ENCODE measurements at places on chromosomes 2 and 18.

DNA sequence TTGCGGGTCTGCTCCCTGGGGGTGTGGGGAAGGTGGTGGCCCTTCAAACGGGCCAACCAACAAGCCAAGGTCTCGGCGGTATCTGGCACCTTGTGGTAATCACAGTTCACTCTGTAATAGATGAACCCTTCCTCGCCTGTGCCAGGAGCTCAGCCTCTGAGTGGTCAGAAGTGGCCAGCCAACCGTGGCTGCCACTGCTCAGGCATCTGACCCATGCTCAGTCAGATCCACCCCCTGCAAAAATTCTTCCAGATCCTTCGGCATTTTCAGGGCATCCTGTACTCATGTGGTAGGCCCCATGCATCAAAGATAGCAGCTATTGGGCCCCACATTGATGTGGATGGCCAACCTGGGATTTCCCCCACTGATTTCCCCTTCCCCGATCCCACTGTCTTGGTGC, 39.6 kb upstream of the SERPINE2 start:
- DNase-seq = no peak

- DNase-seq = peak; percentile 75
Measured at GRCh38 chr18:4106407-4107033, 348.6 kb downstream of the DLGAP1 start.

- DNase-seq = no peak
Measured at GRCh38 chr2:18404708-18405107, 155.7 kb downstream of the RDH14 start.

DNA sequence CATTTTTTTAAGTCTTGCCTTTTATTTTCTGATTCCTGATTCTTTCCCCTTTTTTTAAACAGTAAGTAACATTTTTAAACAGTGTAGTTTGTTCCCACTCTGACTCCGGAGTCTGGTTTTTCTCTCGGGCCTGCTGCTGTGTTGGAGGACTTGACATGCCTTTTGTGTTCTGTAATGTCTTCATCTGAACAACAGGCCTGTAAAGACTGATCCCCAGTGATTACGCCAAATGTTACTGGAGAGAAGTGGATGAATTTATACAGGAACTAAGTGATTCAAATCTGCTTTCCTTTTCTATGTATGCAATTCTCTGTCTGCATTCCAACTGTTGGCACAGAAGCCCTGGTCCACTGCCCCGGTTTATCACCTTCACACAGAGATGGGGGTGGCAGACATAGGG, 54.3 kb upstream of the RMDN2 start:
- peak; percentile 28 for DNase-seq

DNA sequence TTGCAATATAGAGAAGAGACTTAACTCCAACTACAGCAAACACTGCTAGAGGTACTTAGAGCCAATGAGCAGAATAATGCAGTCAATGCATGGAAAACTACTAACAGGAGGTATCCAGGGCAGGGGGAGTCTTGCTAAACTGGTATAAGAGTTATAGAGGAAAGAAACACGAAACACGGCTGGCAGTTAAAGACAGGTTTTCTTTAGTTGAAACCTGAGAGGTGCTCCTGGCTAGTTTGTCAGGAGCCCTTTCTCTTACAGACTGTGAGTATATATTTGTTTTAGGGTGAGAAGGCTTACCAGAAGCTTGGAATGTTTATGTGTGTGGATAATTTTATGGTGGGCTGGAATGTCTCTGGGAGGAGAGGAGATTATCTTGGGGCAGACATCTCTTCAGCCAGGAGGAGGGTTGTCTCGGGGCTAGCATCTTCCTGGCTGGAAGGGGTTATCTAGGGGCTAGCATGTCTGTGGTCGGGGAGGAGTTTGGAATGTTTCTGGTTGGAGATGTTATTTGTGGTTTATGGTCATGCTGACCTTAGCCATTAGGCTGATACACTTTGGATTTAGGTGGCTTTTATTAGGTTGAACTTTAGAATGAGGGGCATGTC, 1048.8 kb downstream of the DPP10 start:
- no peak for DNase-seq

- DNase-seq = no peak
Measured at GRCh38 chr2:7701791-7702190, 784.6 kb downstream of the RNF144A start.

GRCh38 chr2:67895227-67895941, 167.4 kb downstream of the C1D start:
- DNase-seq = peak; percentile 62

GRCh38 chr18:3852321-3852720, 402.3 kb downstream of the TGIF1 start:
- DNase-seq = no peak

DNA sequence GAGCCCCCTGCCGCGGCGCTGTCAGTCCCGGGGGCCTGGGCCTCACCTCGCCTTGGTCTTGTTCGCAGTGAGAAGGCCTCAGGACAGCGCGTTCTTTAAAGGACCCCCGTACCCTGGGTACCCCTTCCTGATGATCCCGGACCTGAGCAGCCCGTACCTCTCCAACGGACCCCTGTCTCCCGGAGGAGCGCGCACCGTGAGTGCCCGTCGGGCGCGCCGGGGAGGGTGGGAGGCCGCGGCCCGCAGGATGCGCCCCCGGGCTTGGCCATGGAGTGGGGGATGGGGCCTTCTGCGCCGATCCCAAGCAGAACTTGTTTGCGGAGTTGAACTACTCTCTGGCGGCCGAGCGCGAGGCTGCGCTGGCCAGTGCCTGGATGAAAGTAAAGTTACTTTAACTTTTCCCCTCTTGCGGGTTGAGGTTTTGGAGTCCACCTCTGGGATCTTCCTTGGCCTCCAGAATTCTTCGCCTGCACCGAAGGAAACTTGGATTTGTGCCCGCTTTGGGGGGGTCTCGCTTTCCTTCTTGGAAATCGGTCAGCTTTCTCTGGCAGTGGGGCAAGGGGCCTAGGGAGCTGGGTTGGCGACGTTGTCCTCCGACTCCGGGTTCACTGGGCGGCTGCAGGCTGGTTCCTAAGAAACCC, 1.2 kb downstream of the TCF7L1 start:
- DNase-seq = peak; percentile 51

GRCh38 chr2:18304849-18305248, 255.6 kb downstream of the RDH14 start:
- DNase-seq = no peak

GRCh38 chr2:120346026-120346666, at the start of gene INHBB:
INHBB (plus strand) TSS chr2:120346136; CDS start chr2:120346189, 53 bp downstream.
- peak; percentile 36 for DNase-seq

GRCh38 chr2:132439703-132440398, 23.2 kb downstream of the GPR39 start:
- no peak for DNase-seq
